ENCODE measurements at places on chromosomes 3 and 15. TPM values are rescaled to one million over a fixed set of nuclear protein-coding genes. Genes with fewer than 3 reads are reported as not detected.

FAM3D gene
- total RNA-seq: not detected

DNA sequence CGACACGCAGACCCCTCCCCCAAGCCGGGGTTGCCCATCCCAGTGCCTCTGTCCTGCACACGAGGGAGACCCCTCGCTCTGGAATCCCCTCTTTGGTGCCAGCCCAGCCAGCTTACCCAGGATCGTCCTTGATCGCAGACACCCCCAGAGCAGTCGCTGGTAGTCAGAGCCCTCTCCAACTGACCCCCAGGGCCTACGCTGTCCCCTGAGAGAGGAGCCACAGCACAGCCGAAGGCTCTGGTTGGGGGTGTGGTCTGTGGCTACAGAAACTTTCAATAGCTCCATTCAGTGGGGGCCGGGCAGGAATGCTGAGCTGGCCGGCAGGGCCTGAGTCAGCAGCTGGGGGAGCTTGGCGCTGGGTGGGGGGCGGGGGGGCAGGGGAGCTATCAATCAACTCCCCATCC is at the start of gene LCTL:
Gene LCTL, minus strand, starts transcription at position 258 of the 404 bp plus-strand sequence. CDS start 633 bp downstream, outside the sequence.
- DNase-seq: peak; percentile 13

- no peak for DNase-seq
Observed at GRCh38 chr3:196524527-196524926, 9.4 kb upstream of the SMCO1 start.

- DNase-seq: no peak
Observed at GRCh38 chr15:77851691-77852090, 219.0 kb upstream of the LINGO1 start.

TBCCD1 gene
- 7.8 TPM for total RNA-seq

- no peak for DNase-seq
Observed at GRCh38 chr3:55658690-55659562, 171.8 kb upstream of the WNT5A start.

- DNase-seq: no peak
Observed at GRCh38 chr3:150035301-150035779, 64.6 kb upstream of the PFN2 start.

MYO5C gene
- not detected for total RNA-seq

SORD gene
- 19.0 TPM for total RNA-seq

- peak; percentile 67 for DNase-seq
Observed at GRCh38 chr3:27423463-27423862, 54.3 kb upstream of the NEK10 start.

CHRNB4 gene
- total RNA-seq: not detected

PYDC2 gene
- not detected for total RNA-seq

GRCh38 chr3:132543011-132543739 is 53.9 kb upstream of the ACKR4 start:
- peak; percentile 89 for DNase-seq

GRCh38 chr3:15755181-15755580 is 42.6 kb downstream of the ANKRD28 start:
- no peak for DNase-seq

DNA sequence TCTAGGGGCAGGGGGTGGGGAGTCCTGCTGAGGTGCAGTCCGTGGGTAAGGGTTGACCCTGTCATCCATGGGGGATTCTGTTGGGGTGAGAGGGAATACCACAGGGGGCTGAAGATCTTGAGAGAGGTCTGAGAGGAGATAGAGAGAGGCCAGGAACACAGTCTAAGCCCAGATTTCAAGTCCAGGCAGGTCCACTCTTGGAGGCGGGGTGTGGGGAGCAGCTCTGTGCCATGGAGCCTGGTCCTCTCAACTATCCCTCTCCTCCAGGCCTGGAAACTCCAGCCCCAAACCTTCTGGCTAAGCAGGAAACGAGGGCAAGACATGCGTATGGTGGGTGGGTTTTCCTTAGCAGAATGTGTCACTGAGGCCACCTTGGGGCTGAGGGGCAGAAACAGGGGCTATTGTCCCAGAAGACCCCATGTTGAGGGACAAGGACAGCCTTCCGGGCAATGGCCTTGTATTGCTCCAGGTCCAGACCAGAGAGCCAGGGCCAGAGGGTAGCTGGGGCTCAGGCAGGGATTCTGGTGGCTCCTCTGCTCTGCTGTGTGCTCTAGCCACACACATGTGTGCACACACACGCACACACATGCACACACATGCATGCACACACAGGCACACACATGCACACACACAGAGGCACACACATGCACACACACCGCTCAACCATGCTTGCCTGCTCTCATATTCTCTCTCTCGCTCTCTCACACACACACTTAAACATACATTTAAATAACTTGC is 48.6 kb upstream of the MAGEF1 start:
- DNase-seq: no peak

TMEM62 gene
- 11.2 TPM for total RNA-seq

NOX5 gene
- total RNA-seq: 0.35 TPM

DNA sequence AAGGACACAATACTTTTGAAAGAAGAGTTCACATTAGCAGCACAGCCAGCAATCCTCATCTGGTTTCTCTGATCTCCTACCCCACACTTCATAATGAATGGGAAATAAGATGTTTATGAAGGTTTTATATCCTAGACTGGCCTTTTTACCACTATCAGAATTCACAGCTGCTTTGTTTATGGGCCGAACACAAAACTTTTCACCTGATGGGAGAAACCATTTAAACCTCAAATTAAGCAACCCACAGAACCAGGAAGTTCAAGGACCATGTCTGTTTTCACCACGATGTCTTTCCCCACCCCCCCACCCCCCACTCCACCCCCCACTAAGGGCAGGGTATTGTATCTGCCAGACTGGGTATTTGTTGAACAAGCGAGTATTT is 11.3 kb upstream of the SETD5 start:
- no peak for DNase-seq

DNA sequence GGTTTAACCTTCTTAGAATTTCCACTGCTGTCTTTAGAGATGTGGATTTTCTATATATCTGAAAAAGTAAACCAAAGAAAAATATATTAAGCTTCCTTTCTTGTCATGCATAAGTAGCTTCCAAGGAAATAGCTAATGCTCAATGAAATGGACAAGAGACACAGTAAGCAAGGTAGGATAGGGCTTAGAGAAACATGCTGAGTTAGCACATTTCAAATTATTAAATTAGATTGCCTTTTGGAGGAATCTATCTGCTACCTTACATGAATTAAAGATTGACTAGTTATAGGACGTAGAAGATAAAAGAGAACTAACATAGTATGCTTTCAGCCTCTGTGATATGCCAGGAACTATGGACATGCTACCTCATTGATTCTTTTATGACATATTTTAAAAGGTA is 824.6 kb downstream of the TUSC7 start:
- DNase-seq: no peak

DNA sequence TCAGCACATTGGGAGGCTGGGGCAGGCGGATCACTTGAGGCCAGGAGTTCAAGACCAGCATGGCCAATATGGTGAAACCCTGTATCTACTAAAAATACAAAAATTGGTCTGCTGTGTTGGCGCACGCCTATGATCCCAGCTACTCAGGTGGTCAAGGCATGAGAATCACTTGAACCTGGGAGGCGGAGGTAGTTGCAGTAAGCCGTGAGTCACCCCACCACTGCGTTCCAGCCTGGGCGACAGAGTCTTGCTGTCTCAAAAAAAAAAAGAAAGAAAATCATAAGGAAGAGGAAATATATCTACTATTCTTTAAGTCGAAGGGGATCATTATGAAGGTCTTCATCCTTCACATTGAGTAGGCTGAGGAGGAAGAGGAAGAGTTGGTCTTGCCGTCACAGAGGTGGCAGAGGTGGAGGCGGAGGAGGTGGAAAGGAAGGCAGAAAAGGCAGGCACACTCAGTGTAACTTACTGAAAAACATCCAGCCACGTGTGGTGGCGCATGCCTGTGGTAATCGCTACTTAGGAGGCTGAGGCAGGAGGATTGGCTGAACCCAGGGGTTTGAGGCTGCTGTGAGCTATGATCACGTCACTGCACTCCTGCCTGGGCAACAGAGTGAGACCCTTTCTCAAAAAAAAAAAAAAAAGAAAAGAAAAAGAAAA is 14.2 kb downstream of the CSK start:
- no peak for DNase-seq

VEPH1 gene
- 65.0 TPM for total RNA-seq

DNA sequence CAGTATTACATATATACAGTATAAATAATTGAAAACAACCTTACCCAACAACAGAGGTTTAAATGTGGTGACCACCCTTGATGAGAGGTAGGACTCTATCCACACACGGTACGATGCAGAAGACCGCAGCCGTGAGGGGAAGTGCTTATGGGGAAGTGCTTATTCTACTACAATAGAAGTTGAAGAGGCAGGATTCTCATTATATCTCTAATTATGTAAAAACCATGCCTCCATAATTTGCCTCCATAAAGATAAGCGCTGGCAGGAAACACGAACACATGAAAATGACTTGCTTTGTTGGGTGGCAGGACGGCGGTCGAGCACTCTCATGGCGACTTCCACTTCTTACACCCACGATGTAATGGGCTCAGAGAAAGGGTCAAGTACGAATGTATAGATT is 7.2 kb upstream of the MUC13 start:
- DNase-seq: no peak
